Activated CD8-positive, alpha-beta T cell treated with anti-CD3 and anti-CD28 coated beads for 36 hours (primary cell): ENCODE measurements at places on chromosomes 16 and 17. TPM values are rescaled to one million over a fixed set of nuclear protein-coding genes. Genes with fewer than 3 reads are reported as not detected.
A peak's percentile ranks its signal among the peaks of the same experiment; 100 is the strongest.

DNA sequence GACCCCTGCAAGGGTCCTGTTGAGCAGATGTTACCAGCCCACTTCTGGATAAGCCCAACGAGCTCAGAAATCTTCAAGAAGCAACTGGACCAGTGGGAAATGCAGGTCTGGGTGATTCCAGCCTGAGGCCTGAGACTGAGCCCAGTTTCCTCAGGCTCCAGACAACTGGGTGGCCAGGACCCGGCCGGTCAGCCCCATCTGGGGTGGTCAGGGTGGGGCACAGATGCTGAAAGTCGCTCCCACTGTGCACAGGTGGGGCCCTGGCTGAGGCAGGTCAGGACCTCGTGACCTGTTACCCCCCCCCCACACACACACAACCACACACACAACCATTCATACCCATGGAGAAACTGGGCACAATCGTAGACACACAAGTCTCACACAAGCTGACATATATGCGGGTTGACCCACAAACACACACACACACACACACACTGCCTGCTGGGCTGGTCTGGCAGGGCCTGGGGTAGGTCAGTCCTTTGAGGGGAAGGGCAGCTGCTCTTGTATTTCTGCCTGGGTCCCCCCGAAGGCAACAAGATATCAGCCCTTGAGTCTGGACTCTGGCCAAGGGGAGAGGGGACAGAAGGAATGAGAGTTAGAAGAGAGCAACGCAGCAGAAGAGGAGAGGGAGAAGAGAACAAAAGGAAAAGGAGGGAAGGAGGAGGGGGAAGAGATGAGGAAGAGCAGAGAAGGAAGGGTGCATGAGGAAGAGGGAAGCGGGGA lies 99.0 kb upstream of the CDH5 start:
- peaks cover 4% of the 10 kb centered on the region for H3K4me1 ChIP-seq
- no peak for DNase-seq
- H3K4me3 ChIP-seq, result no peak overlapping the region
- no peak overlapping the region for H3K27ac ChIP-seq

DNA sequence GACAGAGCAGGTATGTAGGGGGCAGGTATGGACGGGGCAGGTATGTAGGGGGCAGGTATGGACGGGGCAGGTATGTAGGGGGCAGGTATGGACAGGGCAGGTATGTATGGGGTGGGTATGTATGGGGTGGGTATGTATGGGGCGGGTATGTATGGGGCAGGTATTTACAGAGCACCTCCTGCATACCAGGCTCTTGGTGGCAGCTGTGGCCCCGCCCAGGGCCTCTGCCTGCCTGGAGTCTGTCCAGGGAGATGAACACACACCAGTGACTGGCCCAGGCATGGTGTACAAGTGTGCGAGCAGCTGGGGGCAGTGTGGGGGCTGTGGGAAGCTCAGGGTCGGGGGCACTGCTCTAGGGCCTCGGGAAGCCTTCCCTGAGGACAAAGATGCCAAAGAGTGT lies 4.4 kb downstream of the RPL3L start:
- no peaks in the 10 kb centered on the region for H3K27me3 ChIP-seq
- H3K36me3 ChIP-seq, result no peaks in the 10 kb centered on the region
- H3K4me3 ChIP-seq, result no peak overlapping the region
- no peak overlapping the region for H3K27ac ChIP-seq
- peaks cover 2% of the 10 kb centered on the region for H3K4me1 ChIP-seq

DNA sequence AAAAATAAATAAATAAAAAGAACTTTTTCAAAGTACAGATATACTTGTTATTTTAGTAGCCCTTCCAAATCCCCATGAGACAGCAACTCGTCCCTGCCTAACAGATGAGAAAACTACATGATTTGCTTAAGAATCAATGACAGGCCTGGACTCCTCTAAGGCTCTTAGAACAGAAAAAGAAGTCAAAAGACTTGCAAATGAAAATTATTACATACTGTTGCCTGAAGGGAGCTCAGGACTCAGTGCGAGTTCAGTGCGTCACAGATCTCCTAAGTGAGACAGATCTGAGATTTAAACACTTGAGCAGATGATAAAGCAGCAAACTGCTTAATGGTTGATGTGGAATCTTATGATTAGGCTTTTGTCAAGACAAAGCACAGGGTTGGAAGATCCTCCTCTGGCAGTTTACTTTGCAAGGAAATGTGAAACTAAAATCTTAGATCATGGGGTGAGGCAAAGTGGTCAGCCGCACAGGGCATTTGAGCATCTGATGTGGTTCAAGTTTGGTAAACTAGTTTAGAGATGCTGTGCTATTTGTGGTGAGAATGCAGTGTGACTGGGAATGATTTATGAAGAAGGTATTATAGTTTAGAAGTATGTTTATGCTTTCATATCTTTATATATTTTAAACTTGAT lies 138.1 kb downstream of the TRIM37 start:
- no peak overlapping the region for H3K27ac ChIP-seq
- H3K36me3 ChIP-seq, result no peaks in the 10 kb centered on the region
- H3K4me1 ChIP-seq, result peaks cover 7% of the 10 kb centered on the region
- H3K4me3 ChIP-seq, result no peak overlapping the region
- H3K27me3 ChIP-seq, result no peaks in the 10 kb centered on the region
- DNase-seq, result no peak

GRCh38 chr17:72696156-72696555 lies 396.3 kb downstream of the SLC39A11 start:
- no peaks in the 10 kb centered on the region for H3K36me3 ChIP-seq
- H3K4me1 ChIP-seq, result no peaks in the 10 kb centered on the region
- no peak overlapping the region for H3K4me3 ChIP-seq
- DNase-seq, result no peak
- no peaks in the 10 kb centered on the region for H3K27me3 ChIP-seq

DNA sequence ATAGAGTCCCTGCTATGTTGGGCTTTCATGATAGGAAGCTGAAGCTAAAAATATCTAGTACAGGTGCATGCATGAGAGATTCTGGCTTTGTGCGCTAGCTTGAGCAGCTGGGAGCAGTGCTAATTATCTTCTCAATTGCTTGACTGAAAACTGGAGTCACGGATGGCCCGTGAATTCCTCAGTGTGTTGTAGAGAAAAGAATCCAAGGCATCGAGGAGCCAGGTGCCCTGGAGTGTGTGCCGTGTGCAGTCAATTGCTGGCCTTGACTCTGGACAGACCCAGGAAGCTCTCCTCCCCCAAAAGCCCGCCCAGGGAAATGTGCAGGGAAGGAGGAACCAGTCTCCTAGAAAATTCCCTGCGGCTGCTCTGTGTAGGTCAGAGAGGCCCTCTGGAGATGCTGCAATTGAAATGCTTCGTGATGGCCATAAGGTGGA lies 14.2 kb downstream of the LGALS3BP start:
- DNase-seq, result no peak
- H3K27me3 ChIP-seq, result no peaks in the 10 kb centered on the region
- peaks cover 3% of the 10 kb centered on the region for H3K36me3 ChIP-seq
- H3K4me3 ChIP-seq, result no peak overlapping the region
- no peaks in the 10 kb centered on the region for H3K4me1 ChIP-seq
- no peak overlapping the region for H3K27ac ChIP-seq

DNA sequence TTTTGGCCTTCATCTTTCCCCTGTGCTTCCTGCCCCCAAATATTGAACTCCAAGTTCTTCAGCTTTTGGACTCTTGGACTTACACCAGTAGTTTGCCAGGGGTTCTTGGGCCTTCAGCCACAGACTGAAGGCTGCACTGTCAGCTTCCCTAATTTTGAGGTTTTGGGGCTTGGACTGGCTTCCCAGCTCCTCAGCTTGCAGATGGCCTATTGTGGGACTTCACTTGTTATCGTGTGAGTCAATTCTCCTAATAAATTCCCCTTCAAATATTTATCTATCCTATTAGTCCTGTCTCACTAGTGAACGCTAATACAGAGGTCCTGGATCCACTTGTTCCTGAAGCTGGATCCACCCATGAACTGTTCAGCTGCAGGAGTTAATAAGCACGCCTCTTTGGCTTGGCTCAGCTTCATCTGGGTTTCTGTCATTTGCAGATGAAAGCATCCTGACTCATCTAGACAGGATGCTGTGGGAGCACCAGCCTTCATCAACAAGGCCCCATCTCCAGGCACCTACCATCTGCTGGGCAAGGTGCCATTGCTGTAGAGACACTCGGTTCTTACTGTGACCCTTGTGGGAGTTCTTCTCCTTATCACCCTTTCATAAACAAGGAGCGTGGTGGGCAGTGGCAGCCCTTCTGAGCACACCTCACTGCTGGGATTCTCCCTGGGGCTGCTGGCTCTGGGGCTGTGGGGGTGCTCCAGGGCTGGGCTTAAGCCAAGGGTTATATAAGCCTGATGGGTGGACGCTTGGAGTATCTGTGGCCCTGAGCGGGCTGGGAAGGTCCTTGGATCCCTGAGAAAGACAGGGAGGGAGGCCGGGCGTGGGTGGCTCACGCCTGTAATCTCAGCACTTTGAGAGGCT lies 23.1 kb downstream of the LAT start:
- peak overlapping the region; percentile 99 for H3K27ac ChIP-seq
- H3K36me3 ChIP-seq, result no peaks in the 10 kb centered on the region
- DNase-seq, result peak; percentile 91
- H3K4me3 ChIP-seq, result peak overlapping the region; percentile 38

- H3K27me3 ChIP-seq, result no peaks in the 10 kb centered on the region
- DNase-seq, result no peak
These were observed 1.8 kb downstream of the JPT1 start for GRCh38 chr17:75152523-75152921.

GNAO1 gene
- 2.4 TPM for total RNA-seq

KRT16 gene
- total RNA-seq, result not detected

NPTX1 gene
- 3.4 TPM for total RNA-seq

NQO1 gene
- 8.1 TPM for total RNA-seq

FMNL1 gene
- 285 TPM for total RNA-seq
